ENCODE measurements at places on chromosomes 1 and 21.
A peak's percentile ranks its signal among the peaks of the same experiment; 100 is the strongest.

DNA sequence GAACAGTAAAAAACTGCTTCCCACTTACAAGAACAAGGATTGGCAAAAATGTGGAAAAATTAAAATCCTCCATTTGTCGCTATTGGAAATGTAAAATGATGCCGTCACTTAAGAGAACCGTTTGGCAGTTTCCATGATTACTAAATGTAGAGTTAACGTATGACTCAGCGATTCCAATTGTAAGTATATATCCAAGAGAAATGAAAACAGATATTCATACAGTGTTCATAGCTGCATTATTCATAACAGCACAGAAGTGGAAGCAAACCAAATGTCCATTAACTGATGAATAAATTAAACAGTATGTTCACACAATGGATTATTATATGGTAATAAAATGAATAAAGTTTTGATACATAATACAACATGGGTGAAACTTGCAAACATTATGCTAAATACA is 971.0 kb downstream of the AMY1C start:
- peak; percentile 8 for DNase-seq

DNA sequence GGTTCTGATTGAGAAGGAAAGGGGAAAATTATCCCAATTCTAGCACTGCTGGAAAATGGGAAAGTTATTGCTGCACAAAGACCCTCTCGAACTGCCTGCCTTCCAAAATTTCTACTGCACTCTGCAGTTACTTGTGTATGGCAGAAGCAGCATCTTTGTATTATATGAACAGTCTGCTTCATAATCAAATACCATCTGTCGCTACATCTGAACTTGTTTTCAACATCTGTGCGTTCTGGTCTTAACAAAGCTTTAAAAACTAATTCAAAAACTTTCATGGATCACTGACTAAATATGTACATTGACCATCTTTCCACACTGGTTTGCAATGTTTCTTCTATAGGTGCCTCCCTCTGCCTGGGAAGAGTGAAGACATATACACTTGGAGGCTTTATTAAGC is 79.2 kb downstream of the PROX1 start:
- no peak for DNase-seq

DNA sequence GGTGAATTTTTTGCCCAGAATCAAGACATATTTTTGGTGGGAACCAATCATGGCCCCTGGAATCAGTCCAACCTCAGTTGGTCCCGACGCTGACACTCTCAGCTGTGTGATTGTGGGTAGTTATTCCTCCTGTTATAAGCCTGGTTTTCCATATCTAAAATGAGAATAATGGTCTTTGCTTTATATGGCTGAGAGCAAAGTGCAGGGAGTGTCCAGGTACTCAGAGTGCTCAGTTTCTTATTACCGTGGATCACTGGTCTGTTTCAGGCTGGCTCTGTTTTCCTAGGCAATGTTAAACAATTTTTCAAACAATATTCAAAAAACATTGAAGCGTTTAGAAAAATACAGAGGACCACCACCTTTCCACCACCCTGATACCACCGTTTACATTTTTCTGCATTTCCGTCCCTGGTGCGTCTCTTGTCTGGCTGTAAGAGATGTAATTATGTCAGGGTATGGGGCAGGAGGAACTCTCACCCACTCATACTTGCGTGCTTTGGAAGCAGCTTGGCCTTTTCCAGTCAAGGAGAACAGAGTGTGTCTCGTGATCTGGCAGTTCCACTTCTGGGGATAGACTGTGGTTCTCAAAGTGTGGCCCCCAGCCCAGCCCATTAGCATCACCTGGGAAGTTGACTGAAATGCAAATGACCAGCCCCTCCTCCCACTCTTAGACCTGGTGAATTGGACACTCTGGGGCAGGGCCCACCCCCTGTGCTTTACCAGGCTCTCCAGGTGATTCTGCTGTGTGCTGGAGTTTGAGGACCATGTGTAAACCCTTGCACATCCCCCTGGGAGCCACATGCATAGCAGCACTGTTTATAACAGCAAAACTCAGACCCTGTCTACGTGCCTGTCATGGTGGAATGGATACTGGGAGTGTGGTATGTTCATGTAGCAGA is 6.8 kb downstream of the MX1 start:
- no peak for DNase-seq

GRCh38 chr1:202837746-202838262 is 27.1 kb downstream of the PCAT6 start:
- no peak for DNase-seq

DNA sequence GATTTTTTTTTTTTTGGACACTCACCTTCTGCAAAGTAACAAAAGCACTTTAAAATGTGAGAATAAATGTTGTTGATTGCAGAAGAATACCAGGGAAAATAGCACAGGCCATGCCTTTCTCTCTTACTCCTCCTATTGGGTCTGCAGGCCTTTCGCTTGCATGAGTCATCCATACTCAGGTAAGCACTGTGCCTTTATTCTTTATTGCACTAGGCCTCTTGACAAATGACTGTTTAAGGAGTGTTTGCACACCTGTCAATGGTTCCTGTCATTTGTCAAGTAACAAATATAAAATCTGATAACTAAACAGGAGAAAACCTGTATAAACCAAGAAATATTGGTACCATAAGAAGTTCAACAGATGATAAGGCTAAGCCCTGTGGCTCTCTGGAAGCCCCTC is 106.5 kb downstream of the RGS7 start:
- DNase-seq, result no peak

DNA sequence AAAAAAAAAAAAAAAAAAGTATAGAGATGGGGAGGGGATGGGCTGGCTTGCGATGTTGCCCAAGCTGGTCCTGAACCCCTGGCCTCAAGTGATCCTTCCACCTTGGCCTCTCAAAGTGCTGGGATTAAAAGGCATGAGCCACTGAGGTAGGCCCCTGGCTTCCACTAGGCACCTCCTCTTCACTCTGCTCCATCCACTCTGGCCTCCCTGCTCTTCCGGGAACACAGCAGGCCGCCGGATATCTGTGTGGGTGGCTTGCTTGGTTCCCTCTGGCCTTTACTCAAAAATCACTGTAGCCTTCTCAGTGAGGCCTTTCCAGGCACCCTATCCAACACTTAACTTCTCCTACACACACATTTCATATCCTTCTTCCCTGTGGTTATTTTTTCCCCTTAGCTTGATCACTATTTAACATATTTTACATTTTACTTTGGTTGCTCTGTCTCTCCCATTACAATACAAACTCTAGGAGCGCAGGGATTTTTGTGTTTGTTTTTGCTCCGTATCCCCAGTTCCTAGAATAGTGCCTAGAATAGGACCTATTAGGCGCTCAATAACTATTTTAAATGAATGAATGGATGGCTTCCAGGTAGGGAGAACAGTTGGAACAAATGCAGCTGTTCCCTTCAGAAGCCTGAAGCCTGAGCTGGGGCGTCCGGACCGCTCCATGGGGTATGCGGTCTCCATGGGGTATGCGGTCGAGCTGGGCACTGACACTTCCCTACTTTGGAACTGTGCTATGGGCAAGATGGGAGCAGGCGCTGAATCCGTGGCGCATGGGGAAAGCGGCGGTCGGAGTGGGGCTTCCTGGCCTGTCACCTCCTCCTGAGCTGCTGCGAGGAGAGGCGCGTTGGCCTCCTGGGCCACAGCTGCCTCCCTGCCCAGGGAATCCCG is 46.7 kb downstream of the H3-3A start:
- peak; percentile 27 for DNase-seq

- DNase-seq, result no peak
These were observed 10.1 kb upstream of the SERTAD4 start for GRCh38 chr1:210222340-210223006.

- no peak for DNase-seq
These were observed 16.8 kb downstream of the PDE9A start for GRCh38 chr21:42670058-42670880.

DNA sequence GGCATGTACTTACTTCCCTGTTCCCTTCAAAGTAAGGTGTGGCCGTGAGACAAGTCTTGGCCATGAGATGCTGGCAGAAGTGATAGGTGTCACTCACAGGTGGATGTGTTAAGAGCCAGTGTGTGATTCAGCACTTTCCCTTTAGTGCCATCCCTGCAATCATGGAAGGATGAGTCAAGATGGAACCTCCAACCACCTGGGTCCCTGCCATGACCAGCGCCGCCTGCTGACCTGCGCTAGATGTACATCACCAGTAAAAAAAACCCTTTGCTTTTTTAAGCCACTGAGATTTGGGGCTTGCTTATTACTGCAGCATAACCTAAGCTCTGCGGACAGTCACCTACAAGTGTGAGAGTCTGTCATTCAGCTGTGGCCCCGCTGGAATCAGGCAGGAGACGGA is 71.7 kb downstream of the TOMM20 start:
- no peak for DNase-seq

DNA sequence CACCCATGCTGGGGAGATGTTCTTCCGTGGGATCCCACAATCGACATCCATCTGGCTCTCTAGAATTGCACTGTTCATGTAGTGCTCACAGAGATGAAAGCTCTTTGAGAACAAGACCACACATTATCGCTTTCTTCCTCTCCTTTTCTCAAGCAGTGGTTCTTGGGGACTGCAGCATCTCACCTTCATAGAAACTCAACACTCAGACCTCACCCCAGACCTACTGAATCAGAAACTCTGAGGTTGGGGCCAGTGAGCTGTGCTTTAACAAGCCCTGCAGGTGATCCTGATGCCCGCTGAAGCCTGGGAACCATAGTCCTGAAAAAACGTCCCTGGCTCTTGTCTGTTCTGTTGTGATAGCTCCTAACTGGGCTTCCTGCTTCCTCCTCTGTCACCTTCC is 251.3 kb upstream of the FGGY start:
- no peak for DNase-seq

GRCh38 chr1:218829097-218829496 is 344.6 kb upstream of the LYPLAL1 start:
- DNase-seq, result peak; percentile 39

GRCh38 chr1:159239551-159240220 is 35.0 kb downstream of the ACKR1 start:
- DNase-seq, result no peak

GRCh38 chr1:113946678-113947387 is 17.7 kb downstream of the HIPK1 start:
- no peak for DNase-seq

GRCh38 chr1:187626056-187626455 is 797.3 kb downstream of the PLA2G4A start:
- no peak for DNase-seq

DNA sequence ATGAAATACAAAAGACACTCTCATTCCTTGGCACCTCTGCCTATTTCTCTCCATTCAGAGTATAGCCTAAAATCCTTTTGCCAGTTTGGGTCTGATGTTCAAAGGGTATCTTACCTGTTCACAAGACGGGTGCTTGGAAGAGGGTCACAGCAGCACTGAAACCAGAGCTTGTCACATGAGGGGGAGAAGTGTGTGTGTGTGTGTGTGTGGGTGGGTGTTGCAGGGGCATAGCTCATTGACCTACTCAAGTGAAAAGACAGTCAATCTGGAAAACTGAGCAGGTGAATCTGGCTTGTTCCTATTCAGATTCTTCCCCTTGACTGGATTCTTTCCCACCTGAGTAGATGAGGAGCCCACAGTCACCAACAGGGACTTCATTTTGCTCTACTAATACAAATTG is 63.9 kb downstream of the KCTD3 start:
- DNase-seq, result no peak

DNA sequence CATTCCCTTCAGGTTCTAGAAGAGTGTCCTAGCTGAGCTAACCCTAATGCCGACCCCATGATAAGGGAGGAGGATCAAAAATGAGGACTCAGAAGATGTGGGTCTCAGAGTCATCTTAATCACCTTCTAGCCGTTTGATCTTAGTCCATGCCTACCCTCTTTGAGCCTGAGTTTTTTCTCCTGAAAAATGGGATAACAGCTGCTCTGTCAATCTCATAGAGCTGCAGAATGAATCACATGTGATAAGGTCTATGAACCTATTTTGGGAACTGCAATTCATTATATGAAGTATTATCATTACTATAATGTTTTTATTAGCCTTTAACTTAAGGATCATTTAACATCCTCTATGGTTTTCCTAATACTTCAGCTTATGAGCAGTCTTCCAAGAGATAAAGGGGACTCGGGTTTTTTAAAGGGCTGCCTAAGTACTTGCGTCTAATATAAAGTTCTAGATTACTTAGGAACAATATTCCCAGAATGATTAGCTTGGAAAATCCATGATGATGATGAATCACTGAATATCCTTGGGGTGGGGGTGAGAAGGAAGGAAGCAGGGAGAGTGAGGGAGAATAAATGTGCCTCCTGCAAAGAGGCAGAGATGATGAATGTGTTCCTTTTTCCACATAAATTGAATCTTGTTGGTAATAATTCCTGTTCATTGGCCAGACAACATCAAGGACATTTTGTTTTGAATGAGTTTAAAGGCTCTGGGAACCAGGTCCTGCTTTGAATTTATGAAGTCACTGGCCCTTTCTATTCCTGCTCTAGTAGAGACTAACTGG is 66.8 kb downstream of the COLGALT2 start:
- no peak for DNase-seq

- no peak for DNase-seq
These were observed 41.2 kb downstream of the RSPH1 start for GRCh38 chr21:42454786-42455185.

DNA sequence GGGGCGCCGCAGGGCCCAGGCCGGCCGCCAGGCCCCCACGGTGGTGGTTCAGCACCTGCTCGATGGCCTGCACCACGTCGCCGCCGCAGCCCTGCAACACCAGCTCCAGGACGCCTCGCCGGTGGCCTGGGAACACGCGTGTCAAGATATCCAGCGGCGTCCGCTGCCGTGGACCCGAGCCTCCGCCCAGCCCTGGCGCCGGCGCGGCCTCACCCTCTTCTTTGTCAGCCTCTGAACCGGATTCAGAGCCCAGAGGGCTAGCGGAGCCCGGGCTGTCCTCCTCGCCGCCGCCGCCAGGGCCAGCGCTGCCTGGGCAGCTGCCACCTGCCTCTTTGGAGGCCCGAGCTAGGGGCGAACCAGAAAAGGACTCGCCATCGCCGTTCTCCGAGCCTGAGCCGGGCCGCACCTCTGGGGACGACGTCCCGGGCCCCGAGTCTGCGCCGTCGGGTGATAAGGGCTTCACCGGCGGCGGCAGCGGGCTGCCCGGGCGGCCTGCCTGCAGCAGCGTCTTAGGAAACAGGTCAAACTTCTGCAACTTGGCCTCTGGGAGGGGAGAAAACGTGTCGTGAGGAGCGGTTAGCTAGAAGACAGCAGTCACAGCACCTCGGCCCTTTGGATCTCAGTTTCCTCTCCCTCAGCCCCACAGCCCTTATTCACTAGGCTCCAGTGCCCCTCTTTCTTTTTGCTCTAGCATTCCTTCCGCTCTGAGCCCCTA is 3.9 kb downstream of the DMRTA2 start:
- DNase-seq, result no peak

Data from fibroblast of gingiva (primary cell).